ENCODE measurements at places on chromosomes 12 and 14.

- DNase-seq, result no peak
Observed at GRCh38 chr12:66228462-66228861, 39.4 kb downstream of the IRAK3 start.

GRCh38 chr12:78732481-78732880 is 132.1 kb upstream of the SYT1 start:
- no peak for DNase-seq

DNA sequence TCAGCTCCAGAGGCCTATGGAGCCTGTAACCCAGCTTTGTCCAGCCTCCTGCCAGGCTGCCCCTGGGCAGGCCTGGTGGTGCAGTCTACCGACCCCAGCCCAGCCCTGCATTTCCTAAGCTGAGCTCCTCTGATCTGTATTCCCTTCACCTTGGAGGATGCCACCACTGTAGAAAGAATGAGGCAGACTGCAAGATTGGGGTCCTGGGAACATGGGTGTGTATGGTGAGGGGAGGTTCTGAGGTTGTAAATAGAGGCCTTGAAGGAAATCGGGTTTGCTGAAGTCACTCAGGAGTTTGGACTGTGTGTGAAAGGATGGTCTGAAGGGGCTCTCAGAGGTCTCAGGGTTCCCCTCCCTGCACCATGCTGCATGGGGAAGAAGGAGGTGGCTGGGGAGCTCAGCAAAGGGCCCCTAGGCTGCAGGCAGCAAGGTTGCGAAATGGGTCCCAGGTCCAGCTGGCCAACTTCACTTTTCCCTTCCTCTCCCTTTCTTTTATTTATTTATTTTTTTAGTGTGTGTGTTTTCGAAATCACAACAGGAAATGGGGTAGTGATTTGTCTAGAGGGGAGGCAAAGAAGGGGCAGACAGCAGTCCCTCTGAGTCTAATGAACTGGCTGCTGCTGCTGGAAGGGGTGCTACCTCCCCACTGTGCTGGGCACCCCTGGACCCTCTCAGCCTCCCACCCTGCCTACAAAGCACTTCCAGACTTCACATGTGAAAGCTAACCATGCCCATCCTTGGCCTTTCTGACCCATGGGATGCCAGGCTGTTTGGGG is 1.2 kb upstream of the LRP1-AS start:
- DNase-seq, result peak; percentile 87

GRCh38 chr12:4025181-4026019 is 152.2 kb upstream of the PARP11 start:
- DNase-seq, result no peak

- peak; percentile 53 for DNase-seq
Observed at GRCh38 chr14:91317381-91318308, 73.1 kb upstream of the GPR68 start.

DNA sequence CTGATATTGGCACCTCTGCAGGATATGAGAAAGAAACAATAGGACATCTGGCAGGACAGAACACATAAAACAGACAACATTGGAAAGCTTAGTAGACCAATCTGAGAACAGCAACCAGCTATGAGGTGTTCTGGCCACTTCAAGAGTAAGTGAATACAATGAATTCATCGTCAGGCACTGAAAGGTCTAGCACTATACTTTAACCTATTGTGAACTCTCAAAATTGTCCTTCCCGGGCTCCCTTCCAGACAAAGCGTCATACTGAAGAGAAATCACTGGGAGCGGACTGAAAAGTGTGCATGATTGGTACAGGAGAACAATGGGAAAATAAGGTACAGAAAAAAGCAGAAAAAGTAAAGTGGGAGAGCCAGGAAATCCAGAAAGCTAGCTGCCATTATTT is 75.8 kb downstream of the LRP6 start:
- DNase-seq, result no peak

DNA sequence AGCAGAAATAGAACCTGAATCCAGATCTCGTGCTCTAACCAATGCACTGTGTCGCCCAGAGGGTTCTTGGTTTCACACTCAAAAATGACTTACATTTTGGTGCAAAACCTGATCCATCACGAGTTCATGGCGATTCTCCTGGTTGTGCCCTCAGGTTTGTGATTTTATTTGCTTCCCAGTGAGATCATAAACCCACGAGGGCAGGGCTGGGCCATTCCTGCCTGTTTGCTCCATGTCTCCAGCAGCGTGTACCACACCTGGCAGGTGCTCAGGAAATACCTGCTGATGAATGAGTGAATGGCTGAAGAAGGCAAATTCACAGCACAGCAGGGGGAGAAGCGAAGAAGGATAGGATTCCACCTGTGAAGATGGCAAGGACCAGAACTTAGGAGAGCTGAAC is 9.4 kb downstream of the ACACB start:
- no peak for DNase-seq

- no peak for DNase-seq
Observed at GRCh38 chr14:66131111-66131510, 355.1 kb upstream of the CCDC196 start.

- peak; percentile 60 for DNase-seq
Observed at GRCh38 chr12:105067511-105068031, 16.7 kb downstream of the ALDH1L2 start.

DNA sequence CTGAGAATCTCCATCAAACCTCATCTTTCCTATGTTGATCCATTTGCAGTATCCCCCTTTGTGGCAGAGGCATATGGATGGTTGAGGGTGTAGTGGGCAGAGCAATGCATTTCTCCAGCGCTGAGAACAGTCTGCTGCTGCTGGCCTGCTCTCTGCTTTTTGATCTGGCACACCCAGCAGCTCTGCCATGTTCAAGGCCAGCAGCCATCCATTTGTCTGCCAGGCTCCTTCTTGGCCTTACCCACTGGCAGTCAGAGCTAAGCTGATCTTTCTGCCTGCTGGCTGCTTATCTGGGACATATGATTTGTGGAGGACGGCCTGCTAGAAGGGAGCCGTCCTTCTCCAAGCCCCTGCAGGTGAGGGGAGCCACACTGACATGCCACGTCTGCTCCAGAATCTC is 17.0 kb downstream of the NPC2 start:
- no peak for DNase-seq

- peak; percentile 95 for DNase-seq
Observed at GRCh38 chr14:55099756-55100155, 29.3 kb upstream of the LGALS3 start.

DNA sequence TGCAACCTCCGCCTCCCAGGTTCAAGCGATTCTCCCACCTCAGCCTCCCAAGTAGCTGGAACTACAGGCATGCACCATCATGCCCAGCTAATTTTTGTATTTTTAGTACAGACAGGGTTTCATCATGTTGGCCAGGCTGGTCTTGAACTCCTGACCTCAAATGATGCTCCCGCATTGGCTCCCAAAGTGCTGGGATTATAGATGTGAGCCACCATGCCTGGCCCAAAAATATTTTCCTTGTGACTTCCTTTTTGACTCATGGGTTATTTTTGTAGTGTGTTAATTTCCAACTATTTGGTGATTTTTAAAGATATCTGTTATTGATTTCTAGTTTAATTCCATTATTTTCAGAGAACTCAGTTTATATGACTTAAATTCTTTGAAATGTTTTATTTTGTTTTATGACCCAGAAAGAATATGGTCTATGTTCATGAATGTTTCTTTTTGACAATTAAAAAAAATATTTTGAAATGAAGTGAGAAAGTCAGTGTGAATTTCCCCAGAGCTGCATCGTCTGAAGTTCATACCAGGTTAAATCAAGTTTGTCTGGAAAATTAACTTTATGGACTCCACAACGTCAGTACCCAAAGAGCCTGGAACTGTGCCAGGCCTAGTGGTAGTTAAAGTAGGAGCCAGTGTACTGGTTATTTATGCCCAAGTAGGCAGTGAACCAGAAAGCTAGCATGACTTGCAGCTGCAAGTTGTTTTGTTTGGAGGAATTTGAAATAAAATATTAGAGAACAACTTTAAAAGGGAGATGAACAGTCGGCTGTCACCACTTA is 2.8 kb upstream of the CDKL1 start:
- peak; percentile 38 for DNase-seq

DNA sequence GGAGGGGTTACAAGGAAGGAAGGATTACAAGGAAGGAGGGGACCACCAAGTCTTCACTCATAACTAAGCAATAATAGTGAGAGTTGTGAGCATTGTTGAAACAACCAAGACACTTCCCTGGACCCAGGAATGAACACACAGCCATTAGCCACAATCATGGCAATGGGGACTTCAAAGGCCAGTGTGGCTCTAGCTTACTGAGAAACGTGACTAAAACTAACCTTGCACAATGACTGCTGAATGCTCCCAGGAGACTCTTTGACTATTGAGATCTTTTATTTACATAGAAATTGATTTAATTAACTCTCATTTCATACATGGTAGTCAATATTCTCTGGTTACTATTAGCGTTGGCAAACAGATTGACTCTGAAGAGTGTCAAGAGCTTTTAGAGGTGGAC is 263.0 kb upstream of the SOX5 start:
- DNase-seq, result no peak

GRCh38 chr14:54651649-54652048 is 84.7 kb downstream of the SAMD4A start:
- DNase-seq, result peak; percentile 60

DNA sequence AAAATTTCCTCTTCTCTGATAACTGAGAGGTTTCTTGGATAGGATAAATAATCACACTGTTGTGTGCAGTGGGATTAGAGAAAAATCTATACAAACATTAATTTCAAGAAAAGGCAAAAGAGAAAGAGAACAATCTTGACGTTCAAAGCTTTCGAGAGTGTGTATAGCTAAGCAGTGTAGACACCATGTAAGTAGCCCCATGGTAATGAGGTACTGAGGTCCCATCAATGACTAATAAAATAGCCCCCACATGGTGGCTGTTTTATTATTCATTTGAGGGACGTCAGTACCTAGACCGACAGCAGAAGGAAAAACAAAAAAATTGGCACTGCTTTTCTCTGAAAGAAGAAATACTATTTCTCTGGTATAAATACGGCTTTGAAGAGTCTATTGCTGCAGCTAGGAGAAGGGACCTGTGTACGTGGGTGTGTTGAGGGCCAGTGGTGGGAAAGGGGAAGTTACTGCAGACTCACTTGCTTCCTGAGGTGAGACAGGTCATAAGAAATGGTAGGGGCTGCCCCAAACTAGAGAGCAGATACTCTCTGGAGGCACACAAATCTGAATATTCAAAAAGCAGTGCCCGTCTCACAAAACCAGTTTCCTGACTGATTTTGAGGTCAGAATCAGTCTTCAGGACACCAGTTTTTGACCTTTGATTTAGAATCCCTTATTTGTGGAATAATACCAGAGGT is 339.8 kb downstream of the EMP1 start:
- DNase-seq, result no peak

GRCh38 chr14:103543140-103543539 is 14.1 kb downstream of the TRMT61A start:
- no peak for DNase-seq

GRCh38 chr14:54209511-54210250 is 187.1 kb upstream of the CDKN3 start:
- peak; percentile 66 for DNase-seq

- DNase-seq, result no peak
Observed at GRCh38 chr12:121523741-121524140, 57.1 kb downstream of the KDM2B start.

DNA sequence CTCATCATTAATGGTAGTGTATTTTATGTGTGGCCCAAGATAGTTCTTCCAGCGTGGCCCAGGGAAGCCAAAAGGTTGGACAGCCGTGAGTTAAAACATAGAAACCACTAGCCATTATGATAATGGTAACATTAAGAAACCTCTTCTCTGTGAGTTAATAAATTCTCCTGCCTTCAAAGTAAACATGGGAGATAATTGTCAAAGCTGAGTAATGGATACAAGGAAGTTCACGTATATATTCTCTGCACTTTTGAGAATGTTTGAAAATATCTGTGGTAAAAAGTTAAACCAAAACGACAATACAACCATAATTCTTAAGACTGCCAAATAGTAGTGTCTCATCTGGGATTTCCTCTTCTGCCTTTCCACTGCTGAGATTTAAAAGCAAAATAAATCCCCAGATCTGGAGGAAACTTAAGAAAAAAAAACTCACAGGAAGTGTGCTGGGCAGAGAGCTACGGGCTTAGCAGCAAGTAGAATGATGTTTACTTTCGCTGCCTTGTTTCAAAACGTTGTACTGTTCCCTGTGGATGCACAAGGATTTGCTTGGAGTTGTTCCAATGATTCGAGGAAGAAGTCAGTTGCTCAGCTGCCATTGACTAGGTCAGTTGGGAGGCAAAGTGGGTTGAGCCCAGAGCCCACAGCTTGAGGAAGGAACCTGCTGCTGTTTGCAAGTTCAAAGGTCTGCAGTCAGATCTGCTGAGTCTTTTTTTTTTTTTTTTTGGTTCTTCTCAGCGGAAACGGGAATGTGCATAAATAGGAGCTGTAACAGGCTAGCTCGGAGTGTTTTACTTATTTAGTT is 1.7 kb downstream of the TPCN1 start:
- DNase-seq, result peak; percentile 88

- DNase-seq, result no peak
Observed at GRCh38 chr12:30887226-30887625, 39.3 kb upstream of the TSPAN11 start.

DNA sequence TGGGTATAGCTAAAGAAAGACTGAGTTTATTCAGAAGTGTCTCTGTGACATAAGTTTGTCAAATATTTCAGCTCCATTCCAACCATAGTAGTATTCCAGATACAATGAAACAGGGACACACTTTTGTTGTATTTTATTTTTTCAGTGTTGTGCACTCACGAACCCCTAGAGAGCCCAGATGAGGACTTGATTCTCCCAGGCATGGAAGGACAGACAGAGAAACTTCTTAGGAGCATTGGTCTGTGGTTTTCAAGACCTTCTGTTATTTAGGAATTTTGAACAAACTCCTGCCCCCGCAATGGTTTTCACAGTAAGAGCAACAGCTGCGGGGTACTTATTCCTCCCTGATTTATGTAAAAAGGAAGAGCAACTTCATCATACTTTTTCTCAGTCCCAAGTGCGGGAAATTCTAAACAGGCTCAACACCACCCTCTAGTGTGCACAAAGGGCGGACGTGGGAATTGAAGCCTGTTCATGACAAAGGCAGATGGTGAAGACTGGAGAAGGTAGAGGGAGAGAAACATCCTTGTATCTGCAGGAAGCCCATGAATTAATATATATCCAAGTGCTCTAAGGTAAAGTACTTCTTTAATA is 147.6 kb downstream of the PAH start:
- peak; percentile 52 for DNase-seq

GRCh38 chr12:131091413-131091975 is 137.8 kb downstream of the ADGRD1 start:
- no peak for DNase-seq

DNA sequence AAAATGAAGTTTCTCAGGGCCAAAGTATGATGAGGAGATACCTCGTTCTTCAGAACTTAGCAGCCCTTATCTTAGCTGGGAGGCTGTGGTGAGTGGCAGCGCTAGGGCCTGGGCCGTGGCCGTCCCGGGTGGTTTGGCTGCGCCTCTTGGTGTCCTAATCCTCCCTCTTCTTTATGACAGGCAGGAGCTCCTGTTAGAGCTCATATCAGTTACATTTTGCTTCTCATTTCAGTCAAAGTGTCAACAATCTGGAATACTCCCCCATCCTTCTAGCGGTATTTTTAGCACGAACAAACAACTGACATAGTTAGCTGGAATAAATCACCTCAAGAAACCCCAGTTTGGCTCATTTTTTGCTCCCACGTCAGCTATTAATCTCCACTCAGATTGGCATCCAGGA is 188.8 kb downstream of the TTC7B start:
- no peak for DNase-seq

All from fibroblast of the aortic adventitia (primary cell).